ENCODE measurements at places on chromosomes 1 and 21. TPM values are rescaled to one million over a fixed set of nuclear protein-coding genes. Genes with fewer than 3 reads are reported as not detected.

DNA sequence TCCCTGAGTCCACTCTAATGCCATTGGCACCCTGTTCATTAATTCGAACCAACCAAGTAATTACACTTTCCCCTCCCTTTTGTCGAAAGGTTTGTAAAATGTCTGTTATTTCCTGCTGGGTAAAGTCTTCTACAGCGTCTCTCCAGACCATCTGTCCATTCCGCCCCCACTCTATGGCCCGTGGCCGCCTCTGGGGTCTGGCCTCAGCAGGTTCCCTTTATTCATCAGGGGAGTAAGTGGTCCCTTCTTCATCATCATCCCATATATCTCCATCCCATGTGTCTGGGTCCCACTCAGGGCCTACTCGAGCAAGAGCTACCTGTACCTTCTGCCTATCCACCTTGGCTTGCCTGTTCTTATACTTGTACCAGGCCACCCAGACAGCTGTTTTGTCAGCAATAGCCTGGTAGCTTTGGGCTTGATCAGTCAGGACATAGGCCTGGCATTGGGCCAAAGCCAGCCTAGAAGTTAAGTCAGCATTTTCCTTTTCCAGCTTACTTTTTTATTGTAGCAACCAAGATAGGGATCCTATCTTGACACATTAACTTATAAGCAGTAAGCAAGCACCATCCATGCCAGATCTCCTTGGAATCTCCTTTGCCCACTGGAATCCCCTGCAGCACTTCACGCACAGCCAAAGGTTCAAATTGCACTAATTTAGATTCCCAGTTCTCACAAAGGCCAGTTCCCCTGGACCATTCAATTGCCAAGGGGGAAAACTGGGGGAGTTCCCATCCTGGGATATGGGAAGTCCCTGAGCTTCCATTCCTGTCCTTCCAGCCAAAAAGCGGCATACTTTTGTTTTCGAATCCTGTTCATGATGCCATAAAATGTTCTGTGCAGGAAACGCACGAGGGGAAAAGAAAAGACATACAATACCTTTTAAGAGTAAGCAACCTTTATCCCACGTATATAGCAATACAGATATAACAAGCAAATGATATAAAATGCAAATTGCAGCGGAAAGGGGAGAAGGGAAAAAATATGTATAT lies 6.6 kb upstream of the STUM start:
- no peak for DNase-seq

- DNase-seq, result no peak
Observed at GRCh38 chr1:233662575-233663304, 48.8 kb downstream of the KCNK1 start.

- no peak for DNase-seq
Observed at GRCh38 chr1:8164670-8165069, 138.6 kb upstream of the ERRFI1 start.

FLVCR1 gene
- 13.0 TPM for total RNA-seq

DNA sequence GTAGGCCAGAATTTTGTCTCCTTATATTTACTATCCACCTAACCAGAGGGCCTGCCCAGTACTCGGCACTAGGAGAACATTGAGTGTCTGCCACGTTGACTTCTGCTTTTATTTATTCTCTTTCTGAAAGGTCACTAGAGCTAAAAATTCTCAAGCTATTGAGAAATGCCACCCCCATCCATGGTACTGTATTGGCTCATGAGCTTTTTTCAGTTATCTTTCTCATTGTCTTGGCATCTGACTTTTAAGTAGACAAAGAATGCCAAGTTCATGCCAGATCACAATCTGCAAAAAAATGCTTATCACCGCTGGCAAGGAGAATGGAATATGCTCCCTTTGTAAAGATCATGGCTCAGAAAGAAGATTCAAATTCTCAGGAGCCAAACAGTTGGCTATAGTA lies 49.8 kb upstream of the MROH9 start:
- DNase-seq, result no peak

DNA sequence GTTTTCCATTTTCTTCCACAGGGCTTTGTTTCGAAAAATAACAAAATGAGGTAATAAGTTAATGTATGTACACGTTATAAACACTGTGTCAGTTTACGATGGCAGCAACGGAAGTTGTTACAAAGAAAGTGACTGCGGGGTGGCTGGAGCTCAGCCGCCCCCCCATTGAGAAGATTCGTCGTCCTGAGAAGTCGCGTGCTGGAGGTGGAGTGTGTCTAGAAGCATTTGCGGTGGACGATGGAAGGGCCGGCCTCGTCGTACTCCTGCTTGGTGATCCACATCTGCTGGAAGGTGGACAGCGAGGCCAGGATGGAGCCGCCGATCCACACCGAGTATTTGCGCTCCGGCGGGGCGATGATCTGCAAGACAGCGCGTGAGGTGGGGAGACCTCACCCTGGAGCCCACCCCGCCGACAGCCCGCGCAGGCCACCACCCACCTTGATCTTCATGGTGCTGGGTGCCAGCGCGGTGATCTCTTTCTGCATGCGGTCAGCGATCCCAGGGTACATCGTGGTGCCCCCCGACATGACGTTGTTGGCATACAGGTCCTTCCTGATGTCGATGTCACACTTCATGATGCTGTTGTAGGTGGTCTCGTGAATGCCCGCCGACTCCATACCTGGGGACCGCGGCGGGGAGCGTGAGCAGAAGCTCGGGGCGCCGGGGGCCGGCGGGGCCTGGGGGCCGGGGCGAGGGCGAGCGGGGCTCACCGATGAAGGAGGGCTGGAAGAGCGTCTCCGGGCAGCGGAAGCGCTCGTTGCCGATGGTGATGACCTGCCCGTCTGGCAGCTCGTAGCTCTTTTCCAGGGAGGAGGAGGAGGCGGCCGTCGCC lies 2.4 kb downstream of the ACTA1 start:
- DNase-seq, result no peak

- no peak for DNase-seq
Observed at GRCh38 chr1:119314001-119314796, 54.4 kb upstream of the HAO2 start.

Data from Karpas-422 (cell line).